ENCODE measurements at places on chromosomes 4 and X. TPM values are rescaled to one million over a fixed set of nuclear protein-coding genes. Genes with fewer than 3 reads are reported as not detected.

ADGRA3 gene
- total RNA-seq = 12.9 TPM

BGN gene
- total RNA-seq = not detected

GABRE gene
- not detected for total RNA-seq

DNA sequence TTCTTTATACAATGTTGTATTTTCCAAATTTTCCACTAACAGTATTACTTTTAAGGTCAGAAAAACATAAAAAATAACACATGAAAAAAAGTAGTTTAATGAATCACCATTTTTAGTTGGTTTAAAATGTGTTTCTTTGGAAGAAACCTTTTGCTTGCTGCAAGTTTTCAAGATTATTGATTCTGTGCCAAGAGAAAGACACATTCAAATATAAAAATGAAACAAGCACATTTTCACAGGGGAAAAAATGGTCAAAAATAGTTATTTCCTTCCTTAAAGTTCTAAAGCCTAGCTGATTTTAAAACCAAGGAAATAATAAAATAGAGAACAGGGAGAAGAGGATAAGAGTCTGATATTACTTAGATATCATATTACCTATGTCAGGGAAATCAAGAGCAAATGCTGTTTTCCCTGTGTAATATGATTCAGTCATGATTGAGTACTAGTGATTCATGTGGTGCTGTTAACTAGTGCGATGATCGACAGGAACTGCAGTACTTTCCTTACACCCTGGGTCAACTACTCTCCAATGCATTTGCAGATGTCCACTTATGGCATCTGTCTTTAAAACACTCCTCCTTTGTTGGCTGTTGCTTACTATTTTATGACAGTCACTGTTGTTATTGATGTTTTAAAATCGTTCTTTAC lies 103.8 kb downstream of the CAMK2D start:
- peaks cover 32% of the 10 kb centered on the region for H3K4me1 ChIP-seq
- H3K27me3 ChIP-seq = no peaks in the 10 kb centered on the region
- peaks cover 41% of the 10 kb centered on the region for H3K36me3 ChIP-seq
- H3K27ac ChIP-seq = no peak overlapping the region
- no peak for DNase-seq

- peak; percentile 6 for DNase-seq
- no peaks in the 10 kb centered on the region for H3K27me3 ChIP-seq
Observed at GRCh38 chr4:83552924-83553323, 17.0 kb downstream of the GPAT3 start.

GRCh38 chrX:63746278-63746677 lies 38.7 kb downstream of the ARHGEF9 start:
- H3K27ac ChIP-seq = peak overlapping the region; percentile 87
- peak; percentile 59 for DNase-seq
- H3K36me3 ChIP-seq = peaks cover 2% of the 10 kb centered on the region
- H3K4me1 ChIP-seq = peaks cover 50% of the 10 kb centered on the region
- peak overlapping the region; percentile 34 for H3K4me3 ChIP-seq

DNA sequence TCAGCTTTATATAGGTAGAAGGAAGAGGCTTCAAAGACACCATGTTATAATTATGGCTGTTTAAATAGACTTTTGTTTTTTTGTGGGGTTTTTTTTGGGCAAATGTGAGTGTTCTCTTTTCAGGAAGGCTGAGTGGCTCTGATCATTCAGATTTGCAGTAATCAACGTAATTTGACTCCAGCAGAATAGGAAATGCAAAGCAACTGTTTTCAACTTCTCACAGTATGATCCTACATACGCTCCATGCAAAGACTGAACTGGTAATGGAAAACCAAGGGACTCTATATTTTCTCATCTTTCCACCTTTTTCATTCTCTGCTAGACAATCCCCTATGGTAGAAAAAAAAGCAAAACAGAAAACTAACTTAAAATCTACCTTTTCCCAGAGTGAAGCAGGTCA lies 10.8 kb downstream of the ADH1B start:
- no peaks in the 10 kb centered on the region for H3K4me1 ChIP-seq
- no peaks in the 10 kb centered on the region for H3K36me3 ChIP-seq
- H3K27me3 ChIP-seq = peaks cover 11% of the 10 kb centered on the region
- H3K4me3 ChIP-seq = no peak overlapping the region

DNA sequence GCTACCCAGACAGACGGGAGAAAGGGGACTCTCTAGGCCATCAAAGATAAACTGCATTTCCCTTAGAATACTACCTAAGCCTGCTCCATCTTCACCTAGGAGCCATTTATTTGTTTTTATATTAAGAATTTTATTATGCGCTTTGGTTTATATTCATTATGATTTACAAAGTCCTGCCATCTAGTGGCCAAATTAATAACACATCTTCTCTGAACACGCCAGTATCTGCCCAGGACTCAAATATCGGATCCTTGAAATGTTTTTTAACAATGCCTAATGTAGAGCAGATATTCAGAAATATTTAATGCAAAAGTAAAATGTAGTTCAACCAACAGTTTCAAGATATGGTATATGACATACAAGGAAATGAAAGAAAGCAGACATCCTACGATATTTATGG lies 20.8 kb upstream of the PRPS2 start:
- no peak overlapping the region for H3K27ac ChIP-seq
- DNase-seq = no peak
- H3K27me3 ChIP-seq = peaks cover 10% of the 10 kb centered on the region
- peaks cover 2% of the 10 kb centered on the region for H3K4me1 ChIP-seq
- no peaks in the 10 kb centered on the region for H3K36me3 ChIP-seq

DNA sequence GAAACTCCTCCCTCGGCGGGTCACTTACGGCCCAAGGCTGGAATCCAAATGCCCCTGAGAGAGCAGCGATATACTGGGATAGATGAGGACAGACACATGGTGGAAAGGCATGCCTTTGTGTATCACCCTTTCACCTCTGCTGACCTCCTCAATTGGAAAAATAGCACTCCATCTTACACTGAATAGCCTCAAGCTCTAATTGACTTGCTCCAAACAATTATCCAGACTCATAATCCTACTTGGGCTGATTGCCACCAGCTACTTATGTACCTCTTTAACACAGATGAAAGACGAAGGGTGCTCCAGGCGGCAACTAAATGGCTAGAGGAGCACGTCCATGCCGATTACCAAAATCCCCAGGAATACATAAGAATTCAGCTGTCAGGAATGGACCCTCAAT lies 1142.2 kb downstream of the ARAP2 start:
- H3K4me1 ChIP-seq = no peaks in the 10 kb centered on the region
- H3K27me3 ChIP-seq = no peaks in the 10 kb centered on the region
- DNase-seq = no peak

- H3K36me3 ChIP-seq = no peaks in the 10 kb centered on the region
- DNase-seq = no peak
- no peaks in the 10 kb centered on the region for H3K27me3 ChIP-seq
- H3K27ac ChIP-seq = no peak overlapping the region
- H3K4me1 ChIP-seq = no peaks in the 10 kb centered on the region
Observed at GRCh38 chr4:137800861-137801260, 268.6 kb upstream of the PCDH18 start.

All from activated CD8-positive, alpha-beta T cell treated with anti-CD3 and anti-CD28 coated beads for 36 hours (primary cell).